ENCODE measurements at places on chromosomes 3 and 15.

DNA sequence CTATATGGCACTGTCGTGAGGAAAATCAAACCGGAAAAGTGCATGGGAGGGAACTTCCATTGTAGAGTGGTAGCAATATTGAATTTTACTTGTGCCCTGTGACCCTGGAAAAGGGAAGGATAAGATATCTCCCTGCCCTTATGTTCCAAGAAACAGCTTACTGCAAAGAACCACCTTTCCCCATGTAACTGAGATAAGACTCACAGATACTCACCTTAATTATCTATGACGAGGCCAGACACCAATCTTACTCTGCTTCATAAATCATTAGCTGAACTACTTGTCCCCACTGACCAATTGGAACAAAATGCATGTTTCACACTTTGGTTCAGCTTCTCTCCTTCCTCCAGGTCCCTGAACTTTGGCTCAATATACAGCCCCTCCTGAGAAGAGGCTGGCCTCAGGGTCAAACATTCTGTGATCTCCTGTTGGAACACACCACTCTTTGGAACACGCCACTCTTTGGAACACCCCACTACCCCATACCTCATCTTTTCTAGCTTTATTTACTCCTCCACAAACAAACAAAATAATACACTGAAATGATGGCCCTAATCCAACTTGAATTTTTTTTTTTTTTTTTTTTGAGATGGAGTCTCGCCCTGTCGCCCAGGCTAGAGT, 6.9 kb upstream of the TOPAZ1 start:
- DNase-seq: no peak

DNA sequence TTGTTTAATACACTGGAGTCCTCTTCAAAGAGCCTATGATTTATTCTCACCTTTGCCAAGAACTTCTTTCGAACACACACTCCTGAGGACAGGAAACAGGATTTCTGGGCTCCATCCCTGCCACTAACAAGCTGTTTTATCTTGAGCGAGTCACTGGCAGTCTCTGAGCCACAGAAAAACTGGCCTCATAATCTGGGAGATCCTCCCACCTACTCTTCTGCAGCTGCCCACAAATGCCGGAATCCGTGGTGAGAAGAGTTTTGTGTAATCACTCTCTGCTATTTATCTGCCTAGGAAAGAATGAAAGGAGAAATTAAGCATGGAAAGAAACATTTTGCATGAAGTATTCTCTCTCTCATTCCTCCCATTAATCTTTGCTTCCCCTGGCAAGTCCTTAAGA, 172.0 kb upstream of the TRIM42 start:
- DNase-seq: no peak

- no peak for DNase-seq
Observed at GRCh38 chr3:149198611-149199010, 23.0 kb downstream of the CP start.

DNA sequence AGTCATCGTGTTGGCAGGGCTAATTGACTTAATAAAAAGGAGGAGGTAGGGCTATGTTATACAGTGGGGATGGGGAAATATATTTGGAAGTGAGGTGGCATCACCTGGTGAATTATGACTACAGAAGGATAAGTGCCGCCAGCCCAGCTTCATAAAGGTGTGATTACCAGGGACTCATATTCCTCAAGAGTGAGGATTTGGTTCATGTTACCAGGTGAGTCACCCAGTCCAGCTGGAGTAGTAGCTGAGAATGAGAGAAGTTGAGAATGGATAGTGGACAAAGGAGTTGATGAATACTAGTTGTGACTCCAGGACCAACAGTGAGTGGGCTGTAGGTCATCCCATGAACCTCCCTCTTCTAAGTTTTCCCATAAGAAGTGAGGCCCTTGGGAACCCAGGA, 143.0 kb upstream of the GALNT15 start:
- no peak for DNase-seq

GRCh38 chr15:42890161-42890913, 30.2 kb downstream of the TTBK2 start:
- DNase-seq: no peak

DNA sequence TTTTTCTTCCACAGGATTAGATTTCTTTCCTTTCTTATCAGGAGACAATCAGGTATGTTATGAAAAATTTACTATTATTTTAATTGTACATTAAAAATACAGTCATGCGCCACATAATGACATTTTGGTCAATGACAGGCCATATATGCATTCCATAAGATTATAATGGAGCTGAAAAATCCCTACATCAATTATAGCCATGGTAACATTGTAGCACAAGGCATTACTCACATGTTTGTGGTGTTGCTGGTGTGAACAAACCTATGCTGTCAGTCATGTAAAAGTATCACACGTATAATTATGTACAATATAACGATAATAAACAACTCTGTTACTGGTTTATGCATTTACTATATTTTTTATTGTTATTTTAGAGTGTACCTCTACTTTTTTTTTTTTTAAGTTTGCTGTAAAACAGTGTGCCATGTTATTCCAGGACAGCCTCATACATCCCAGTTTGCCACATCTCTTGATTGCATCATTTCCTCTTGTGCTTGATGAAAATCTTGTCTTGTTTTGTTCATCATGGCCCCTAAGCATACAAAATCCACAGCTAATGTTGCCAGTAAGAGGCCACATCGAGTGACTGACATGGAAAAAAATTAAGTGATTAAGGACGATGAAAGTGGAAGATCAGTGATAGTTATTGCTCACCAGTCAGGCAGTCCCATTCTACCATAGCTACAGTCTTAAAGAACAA, 21.4 kb downstream of the CALML4 start:
- no peak for DNase-seq

DNA sequence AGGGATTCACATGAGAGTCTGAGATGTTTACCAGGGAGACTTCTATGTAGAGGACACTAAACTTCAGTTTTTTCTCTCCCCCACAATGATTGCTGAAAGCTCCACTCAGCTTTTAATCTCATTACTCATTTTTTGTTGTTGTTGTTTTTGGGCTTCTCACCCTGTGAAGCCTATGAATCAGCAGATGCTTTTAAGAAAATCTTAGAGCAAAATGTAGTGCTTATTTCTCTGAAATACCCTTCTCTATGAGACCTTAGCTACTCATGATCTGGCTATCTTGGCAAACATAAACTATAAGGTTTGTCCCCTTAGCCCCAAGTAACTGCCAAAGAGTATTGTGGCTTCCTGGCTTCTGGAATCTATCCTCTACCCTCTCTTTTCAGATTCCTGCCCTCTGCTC, 537.3 kb downstream of the OCA2 start:
- no peak for DNase-seq

- DNase-seq: no peak
Observed at GRCh38 chr3:144995856-144996255, 1024.2 kb downstream of the DIPK2A start.

GRCh38 chr3:194962056-194962455, 276.4 kb downstream of the FAM43A start:
- DNase-seq: no peak

GRCh38 chr3:123781571-123782275, 102.4 kb downstream of the MYLK start:
- DNase-seq: no peak

GRCh38 chr15:47390208-47390765, 327.0 kb upstream of the SEMA6D start:
- DNase-seq: no peak

- no peak for DNase-seq
Observed at GRCh38 chr3:110521019-110521418, 550.6 kb upstream of the NECTIN3 start.

DNA sequence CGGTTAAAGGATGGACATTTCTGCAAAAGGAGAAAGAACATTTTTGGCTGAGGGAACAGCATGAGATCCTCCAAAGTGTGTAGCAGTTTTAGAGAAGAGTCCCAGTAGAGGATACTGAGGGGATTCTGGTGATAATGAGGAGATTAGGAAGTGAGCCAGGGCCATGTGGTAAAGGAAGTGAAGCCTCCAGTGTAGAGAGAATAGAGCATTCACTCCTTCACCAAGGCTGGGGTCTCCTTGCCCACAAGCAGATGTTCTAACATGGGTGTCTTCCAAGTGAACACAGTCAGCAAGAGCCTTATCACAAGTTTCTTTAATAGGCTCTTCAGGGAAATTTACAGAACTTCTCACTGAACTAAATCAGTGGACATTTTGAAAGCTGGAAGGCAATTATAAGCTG, 173.7 kb downstream of the SSR3 start:
- DNase-seq: no peak

DNA sequence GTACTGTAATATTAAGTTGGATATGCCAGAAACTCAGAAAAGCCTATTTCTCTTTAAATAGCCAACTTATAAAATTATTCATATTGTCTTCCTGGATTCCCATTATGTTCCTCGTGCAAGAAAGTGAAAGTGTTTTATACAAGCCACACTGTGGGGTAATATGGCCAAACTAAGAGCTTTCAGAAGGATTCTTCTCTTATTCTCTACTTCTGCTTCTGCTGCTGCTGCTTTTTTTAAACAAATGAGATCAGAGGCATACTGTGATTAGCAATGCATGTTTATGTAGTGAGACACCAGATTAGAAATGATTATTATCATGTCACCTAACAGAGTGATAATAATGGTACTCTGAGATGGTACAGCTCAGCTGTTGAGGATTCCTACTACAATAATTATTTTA, 1026.5 kb upstream of the CFAP20DC start:
- DNase-seq: no peak

DNA sequence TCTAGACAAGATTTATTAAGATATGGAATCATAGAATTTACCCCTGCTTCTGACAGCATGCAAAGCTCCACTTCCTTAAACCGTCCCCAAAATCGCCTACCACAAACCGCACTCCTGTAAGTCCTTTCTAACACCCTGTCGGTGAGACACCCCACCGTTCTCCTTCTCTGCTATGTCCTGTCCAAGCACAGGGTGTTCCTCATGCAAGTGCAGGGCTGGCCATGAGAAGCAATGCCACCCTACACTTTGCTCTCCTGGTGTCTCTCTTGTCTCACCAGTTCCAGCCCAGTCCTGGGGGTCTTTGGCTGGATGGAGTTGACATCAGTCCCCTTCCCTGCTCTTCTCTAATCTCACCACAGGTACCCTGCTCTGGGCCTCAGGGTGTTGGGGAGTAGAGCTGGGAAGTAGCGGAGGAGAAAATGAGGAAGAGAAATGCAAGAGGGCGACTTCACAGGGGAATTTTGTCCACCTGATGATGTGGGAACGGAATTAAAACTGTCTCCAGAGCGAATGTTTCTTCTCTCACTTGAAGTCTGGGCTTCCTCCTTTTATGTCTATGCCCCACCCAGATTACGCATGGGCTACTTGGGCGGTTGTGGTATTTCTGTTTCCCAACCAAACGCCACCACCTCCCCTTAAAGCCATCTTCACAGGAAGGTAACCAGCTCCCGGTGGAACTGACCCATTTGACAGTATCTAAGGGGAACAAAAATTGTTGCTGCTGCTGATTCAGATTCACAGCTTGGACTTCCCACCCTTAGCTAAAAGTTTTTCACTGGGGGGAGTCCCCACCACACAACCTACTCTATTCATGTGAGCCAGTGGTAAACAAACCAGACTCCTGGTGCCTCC, 49.9 kb downstream of the CASR start:
- DNase-seq: no peak

- no peak for DNase-seq
Observed at GRCh38 chr15:91946581-91947292, 93.2 kb downstream of the SLCO3A1 start.

- no peak for DNase-seq
Observed at GRCh38 chr3:162165346-162165745, 668.7 kb downstream of the OTOL1 start.

Measured in stimulated activated CD4-positive, alpha-beta T cell treated with anti-CD3 and anti-CD28 coated beads, TNF-alpha, amount 100 ng/mL, for 24 hours (primary cell).